GM23338 (cell line): ENCODE measurements at places on chromosomes 13 and 19.

GRCh38 chr19:10001899-10002298 is 8.4 kb downstream of the COL5A3 start:
- peak; percentile 72 for DNase-seq

DNA sequence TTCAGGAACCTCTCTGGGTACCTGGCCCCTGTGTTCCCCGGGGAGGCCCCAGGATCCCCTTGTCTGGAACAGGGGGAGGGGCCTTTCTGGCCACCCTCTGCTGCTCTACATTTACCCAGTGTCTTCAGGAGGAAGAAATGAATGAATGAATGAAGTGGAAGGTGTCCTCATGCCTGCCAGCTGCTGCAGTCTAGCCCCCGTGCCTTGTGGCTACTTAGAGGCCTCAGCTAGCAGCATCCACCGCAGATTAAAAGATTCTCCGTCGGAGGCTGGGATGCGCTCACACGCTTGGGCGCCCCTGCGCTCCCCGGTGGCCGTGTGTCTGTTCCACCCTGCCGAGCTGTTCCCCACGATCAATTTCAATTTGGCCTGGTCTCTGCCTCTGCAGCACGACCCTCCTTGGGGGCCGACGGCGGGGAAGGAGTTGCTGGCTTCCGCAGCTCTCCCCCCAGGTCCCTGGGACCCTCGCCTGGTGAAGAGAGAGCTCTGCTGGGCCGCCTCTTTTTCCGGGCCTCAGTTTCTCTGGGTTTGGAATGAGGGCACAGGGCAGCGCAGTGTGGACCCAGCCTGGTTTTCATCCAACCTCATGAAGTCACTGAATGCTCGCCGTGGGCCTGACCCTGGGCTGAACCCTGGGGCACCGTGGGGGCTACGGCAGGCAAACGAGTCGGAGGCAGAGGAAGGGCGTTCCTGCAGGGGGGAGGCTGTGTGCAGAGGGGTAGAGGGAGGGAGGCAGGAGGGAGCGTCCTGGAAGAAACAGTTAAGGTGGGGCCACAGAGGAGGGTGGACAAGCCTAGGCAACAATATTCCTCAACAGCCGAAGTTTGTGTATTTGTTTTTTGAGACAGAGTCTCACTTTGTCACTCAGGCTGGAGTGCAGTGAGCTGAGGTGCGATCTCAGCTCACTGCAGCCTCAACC is 28.3 kb downstream of the EFNA2 start:
- DNase-seq = no peak

DNA sequence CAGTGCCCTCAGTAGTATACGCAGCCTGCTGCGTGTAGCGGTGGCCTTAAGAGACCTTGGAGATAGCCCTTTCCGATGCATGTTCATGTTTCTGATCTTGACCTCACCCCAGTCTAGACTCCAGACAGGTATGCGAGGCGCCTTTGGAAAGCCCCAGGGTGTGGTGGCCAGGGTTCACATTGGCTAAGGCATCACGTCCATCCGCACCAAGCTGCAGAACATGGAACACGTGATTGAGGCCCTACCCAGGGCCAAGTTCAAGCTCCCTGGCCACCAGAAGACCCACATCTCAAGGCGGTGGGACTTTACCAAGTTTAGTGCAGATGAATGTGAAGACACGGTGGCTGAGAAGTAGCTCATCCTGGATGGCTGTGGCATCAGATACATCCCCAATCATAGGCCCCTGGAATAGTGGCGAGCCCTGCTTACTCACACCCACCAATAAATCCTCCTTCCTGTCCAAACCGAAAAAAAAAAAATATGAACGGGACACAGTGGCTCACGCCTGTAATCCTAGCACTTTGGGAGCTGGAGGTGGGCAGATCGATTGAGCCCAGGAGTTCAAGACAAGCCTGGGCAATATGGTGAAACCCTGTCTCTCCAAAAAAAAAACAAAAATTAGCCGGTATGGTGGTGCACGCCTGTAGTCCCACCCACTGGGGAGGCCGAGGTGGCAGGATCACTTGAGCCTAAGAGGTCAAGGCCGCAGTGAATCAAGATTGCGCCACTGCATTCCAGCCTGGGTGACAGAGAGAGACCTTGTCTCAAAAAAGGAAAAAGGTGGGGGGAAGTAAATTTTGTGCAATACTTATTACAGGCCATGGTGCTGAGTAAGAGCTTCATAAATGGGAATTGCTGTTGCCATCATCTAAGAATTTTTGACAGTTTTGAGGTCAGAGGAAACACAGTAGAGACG is 12.4 kb upstream of the CBLC start:
- DNase-seq = no peak

- no peak for DNase-seq
Observed at GRCh38 chr19:32022044-32022640, 323.3 kb upstream of the ZNF507 start.

DNA sequence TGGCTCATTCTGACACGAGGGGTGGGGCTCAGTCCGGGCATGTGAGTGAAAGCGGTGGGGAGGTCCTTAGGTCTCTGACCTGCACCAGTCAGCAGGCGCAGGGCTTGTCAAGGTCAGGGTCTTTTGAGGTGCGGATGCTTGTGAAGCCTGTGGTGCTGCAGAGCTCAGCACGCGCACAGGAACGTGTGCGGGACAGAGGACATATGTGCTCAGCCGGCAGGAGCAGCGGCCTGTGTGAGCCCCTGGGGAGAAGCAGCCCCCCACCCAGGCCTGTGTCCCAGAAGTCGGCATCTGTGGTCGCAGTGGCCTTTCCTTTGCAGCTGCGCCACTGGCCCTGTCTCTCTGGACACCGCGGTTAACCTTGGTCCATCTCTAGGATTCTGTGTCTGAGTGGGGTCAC is 30.9 kb downstream of the ATP4B start:
- no peak for DNase-seq

- DNase-seq = no peak
Observed at GRCh38 chr13:78198821-78199220, 280.2 kb upstream of the EDNRB start.

DNA sequence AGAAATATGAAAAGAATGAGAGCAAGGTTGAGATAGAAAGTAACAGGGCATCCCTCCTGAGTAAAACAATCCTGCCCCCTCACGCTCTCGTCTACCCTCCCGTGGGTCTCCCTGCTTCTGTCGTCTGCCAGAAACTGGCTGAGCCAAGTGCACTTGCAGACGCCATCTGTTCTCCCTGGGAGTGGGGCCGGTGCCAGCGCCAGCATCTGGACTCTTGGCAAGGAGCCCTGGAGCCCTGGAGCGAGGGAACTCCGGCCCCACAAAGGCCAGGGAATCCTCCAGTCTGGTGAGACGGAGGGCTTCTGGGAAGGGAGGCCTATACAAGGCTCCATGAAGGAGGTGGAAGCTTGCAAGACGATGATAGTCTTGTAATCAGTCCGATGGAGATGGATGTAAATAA is 2.3 kb upstream of the TMEM91 start:
- no peak for DNase-seq

- no peak for DNase-seq
Observed at GRCh38 chr13:23808803-23809202, 80.4 kb downstream of the MIPEP start.

DNA sequence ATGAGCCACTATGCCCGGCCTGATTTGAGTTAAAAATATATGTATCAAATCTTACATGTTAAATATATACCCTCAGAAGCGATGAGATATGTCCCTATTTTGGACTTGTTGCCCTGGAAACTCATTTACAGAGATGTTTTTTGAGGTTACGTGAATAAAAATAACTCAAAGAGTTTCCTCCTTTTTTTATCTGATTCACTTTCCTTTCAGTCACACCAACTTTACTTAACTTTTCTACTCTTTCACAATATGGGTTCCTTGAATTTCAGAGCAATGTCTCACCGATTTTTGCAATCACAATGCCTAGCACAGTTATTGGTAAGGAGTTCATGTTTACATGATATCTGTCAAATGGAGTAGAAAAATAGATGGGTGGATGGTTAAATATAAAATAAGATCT is 2.3 kb downstream of the OR7C2 start:
- DNase-seq = no peak

DNA sequence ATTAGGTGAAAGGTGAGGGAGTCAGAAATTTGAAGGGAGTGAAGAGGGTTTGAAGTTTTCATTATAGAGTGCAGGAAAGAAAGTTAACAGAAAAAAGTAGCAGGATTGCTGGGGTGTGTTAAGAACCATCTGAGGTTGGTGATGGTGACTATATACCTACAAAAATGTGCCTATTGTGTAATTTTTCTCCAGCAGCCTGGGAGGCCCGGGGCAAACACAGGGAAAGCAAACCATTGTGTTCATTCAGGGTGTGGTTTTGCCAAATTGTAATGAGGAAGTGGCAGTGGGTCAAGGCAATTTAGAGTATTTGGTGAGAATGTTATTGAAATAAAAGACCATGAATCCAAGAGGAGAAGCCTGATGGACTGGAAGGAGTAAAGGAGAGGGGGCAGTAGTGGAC is 8.2 kb upstream of the SUCLA2 start:
- no peak for DNase-seq

- peak; percentile 46 for DNase-seq
Observed at GRCh38 chr19:17468302-17469091, 1.8 kb upstream of the SLC27A1 start.

GRCh38 chr13:28490061-28490460 is 4.9 kb downstream of the FLT1 start:
- no peak for DNase-seq

DNA sequence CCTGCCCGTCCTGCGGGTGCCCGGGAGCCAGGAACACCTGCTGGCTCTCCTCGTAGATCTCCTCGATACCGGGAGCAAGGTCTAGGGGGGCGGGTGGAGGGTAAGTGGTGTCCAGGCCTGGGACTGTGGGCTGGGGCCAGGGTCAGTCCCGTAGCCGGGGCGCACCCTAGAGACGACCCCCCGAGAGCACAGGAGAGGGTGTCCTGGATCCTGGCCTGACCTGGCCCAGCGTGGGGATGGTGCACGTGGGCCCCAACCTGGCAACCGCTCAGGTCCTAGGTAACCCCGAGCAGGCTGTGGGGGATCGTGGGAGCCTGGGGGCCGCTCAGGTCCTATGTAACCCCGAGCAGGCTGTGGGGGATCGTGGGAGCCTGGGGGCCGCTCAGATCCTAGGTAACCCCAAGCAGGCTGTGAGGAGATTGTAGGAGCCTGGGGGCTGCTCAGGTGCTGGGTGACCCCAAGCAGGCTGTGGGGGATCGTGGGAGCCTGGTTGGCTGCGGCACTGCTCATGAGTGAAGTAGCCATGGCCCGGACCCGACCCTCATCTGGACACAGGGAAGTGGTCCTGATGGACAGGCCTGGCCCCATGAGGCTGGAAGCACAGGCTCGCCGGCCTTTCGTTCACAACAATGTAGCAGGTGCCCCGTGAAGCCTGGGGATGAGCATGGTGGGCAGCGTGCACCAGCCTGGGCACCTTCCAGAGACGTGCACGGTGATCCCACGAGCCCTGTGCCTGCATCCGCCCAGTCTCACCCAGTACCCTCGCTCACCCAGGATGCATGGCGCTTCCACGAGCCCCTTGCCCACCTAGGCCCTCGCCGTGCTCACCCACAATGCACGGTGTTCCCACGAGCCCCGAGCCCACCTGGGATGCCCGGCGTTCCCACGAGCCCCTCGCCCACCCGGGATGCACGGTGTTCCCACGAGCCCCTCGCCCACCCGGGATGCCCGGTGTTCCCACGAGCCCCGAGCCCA is 6.2 kb downstream of the GPX4 start:
- DNase-seq = no peak

DNA sequence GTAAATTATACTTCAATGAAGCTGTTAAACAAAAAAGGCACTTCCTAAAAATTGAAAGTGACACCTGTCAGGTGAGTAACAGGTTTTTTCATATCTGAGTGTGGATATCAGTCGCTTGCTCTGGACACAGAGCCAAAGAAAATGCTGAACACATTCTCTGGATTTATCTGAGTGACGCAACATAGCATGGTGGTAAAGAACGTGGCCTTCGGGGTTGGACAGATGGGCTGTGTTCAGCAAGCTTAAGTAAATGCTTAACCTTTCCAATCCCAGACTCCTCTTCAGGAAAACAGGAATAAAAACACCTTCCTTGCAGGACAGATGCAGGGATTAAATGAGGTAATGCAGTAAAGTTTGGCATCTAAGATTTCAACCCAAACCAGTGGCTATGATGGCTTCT is 132.0 kb downstream of the FOXO1 start:
- no peak for DNase-seq

GRCh38 chr13:33015241-33015668 is 968 bp upstream of the KL start:
- peak; percentile 50 for DNase-seq

GRCh38 chr13:32310134-32310706 is 4.9 kb downstream of the ZAR1L start:
- DNase-seq = peak; percentile 74

GRCh38 chr13:39803156-39803555 is 147.7 kb downstream of the COG6 start:
- DNase-seq = no peak

GRCh38 chr19:5138606-5139582 is 170.0 kb downstream of the KDM4B start:
- DNase-seq = no peak

DNA sequence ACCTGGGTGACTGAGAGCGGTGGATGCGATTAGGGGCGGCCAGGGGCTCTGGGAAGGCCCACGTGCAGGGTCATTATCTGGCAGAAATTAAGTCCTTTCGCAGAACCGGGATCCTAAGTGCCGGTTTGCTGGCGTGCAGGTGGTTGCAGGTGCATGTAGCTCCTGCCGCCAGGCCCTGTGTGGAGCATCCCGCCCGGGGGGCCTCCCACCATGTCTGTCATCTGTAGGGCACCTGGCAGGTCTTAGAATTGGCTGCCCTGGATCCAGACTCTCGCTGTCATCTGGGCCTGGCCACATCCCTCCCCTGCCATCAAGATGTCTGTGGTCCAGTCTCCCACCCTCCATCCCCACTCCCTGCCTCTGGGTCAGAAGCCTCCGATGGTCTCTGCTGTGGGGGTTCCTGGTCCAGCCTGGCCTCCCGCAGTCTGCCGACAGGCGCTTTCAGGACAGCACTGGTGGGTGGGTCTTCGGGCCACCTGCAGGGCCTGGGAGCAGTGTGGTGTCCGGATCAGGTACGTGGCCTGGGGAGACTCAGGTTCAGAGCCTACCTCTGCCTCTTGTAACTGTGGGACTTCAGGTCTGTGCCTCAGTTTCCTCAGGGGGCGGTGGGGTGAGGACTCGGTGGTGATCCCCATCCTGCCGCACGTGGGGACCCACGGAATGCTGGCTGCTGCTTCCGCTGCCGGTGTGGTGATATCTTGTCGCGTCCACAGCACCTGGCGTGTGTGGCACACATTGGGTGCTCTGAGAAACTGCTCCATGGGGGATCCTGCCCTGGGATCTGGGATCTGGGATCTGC is 5.4 kb downstream of the GNA11 start:
- no peak for DNase-seq
